ENCODE measurements at places on chromosomes 7 and 10. TPM values are rescaled to one million over a fixed set of nuclear protein-coding genes. Genes with fewer than 3 reads are reported as not detected.

The TEX36 gene
- total RNA-seq: not detected

The SORCS1 gene
- total RNA-seq: not detected

The UTF1 gene
- not detected for total RNA-seq

The HMX3 gene
- total RNA-seq: not detected

The DDX50 gene
- 41.7 TPM for total RNA-seq

The TRIP6 gene
- 151 TPM for total RNA-seq

The CLDN4 gene
- 1.5 TPM for total RNA-seq

The DPCD gene
- total RNA-seq: 49.7 TPM

The OR2A5 gene
- total RNA-seq: not detected

The BLVRA gene
- total RNA-seq: 76.1 TPM

The GATA3 gene
- total RNA-seq: 3.5 TPM

The NEUROD6 gene
- total RNA-seq: not detected

The DNAJC12 gene
- 0.23 TPM for total RNA-seq

The PPP3CB gene
- total RNA-seq: 16.0 TPM

The ACSL5 gene
- not detected for total RNA-seq

The CYP2E1 gene
- not detected for total RNA-seq

The CPA5 gene
- not detected for total RNA-seq

The LBX1 gene
- total RNA-seq: not detected

The C10orf62 gene
- not detected for total RNA-seq

The AP1S1 gene
- 259 TPM for total RNA-seq

The MMRN2 gene
- 24.7 TPM for total RNA-seq

The SMKR1 gene
- total RNA-seq: not detected

The LIPK gene
- not detected for total RNA-seq

The SYT15 gene
- 0.08 TPM for total RNA-seq

The BTAF1 gene
- total RNA-seq: 14.7 TPM

The NRCAM gene
- total RNA-seq: 2.0 TPM

The CCDC172 gene
- total RNA-seq: not detected

The CRTAC1 gene
- not detected for total RNA-seq

The PILRB gene
- total RNA-seq: 10.9 TPM

Data from hair follicular keratinocyte (primary cell).